Kidney glomerular epithelial cell (primary cell): ENCODE measurements at places on chromosomes 1 and 21.

- no peak for DNase-seq
These were observed 58.7 kb upstream of the WDR26 start for GRCh38 chr1:224493269-224493668.

DNA sequence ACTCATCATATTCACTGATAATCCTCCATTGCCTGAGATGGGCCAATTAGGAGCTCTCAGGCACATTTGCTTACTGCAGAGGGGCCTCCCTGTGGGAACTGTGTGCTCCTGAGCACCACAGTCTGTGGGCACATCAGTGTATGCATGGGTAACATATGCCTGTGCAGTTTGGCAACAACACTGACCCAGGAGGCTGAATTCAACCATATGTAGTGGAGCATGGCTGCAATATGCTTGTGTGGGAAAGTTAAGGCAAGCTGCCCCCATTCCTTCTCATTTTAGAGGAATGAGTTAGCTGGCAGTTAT, 11.8 kb upstream of the FMOD start:
- DNase-seq: no peak

GRCh38 chr21:44991538-44992483, 52.0 kb downstream of the SLX9 start:
- DNase-seq: no peak

DNA sequence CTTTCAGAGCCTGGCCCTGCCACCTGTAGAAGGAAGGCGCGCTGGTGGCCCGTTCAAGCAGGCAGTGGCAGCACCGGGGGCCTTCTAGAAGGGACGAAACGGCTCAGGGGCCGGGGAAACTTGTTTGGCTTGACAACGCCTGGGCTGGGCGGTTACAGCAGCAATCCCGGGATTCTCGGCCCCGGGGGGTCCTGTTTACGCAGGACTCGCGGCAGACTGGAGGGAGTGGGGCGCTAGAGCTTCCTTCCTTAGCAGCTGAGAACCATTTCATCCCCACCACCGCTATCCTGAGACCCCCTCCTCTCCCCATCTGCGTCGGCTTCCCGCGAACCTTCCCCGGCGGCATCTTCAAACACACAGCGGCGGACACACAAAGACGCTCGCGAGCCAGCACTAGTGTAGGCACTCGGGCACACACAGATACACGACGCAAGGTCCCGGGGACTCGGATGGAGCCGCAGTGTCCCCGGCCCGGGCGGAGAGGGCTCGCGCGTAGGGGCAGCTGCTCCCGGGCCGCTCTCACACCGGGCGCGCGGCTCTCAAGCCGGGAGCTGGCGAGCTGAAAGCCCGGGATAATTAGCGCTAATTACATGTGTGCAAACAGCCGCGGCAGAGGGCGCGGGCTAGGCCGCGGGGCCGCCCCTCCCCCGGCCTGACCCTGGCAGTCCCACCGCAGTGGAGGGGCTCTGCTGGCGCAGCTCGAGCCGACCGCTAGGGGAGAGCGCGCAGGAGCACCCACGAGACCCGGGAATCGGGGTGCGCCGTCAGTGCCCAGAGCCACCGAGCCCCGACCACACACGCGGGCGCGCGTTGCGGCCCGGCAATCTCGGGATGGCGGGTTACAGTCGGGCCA, 271.4 kb downstream of the FOXD2 start:
- peak; percentile 3 for DNase-seq

DNA sequence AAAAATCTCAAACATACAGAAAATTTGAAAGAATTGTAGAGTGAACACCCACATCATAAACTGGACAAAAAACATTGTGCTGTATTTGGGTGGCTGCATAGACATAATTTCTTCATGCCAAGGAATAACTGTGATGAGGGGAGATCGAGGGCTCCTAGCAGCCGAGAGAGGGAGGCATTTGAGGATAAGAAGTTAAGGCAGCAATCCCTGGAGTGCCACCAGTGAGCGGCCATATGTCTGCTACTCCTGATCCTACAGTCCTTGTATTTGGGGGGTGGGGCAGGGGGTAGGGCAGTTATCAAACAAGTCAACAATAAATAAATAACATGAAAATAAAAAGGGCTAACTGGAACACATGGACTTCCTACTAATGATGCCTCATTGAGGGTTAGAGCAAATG, 54.5 kb downstream of the ATP5PO start:
- DNase-seq: no peak

DNA sequence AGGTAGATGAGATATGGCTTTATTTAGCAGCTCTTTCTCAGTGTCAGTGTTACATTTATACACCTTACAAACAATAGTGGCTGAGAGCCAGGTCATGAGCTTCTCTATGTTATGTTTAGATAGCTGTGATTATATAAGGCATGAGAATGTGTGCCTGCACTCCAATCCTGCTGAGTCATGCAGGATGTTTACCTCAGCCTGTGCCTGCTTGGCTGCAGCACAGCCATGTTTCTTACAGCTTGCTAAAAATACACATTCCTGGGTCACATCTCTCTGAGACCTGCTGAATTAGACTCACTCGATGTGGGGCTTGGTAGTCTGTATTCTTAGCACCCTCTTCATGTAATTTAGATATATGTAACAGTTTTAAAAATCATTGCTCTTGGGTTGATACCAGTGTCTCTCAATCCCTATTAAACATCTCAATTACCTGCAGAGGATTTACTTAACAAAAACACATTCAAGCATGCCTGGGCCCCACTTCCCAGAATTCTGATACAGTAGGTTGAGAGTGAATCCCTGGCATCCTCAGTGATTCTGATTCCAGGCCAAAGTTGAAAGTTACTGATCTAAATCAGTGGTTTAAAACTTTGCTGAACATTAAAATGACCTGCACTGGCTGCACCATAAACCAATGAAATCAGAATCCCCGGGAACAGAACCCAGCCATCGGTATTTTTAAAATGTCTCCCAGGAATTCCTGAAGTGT, 107.5 kb downstream of the GDAP2 start:
- DNase-seq: peak; percentile 82

GRCh38 chr1:223755992-223756775, 43.8 kb downstream of the CAPN2 start:
- DNase-seq: no peak

DNA sequence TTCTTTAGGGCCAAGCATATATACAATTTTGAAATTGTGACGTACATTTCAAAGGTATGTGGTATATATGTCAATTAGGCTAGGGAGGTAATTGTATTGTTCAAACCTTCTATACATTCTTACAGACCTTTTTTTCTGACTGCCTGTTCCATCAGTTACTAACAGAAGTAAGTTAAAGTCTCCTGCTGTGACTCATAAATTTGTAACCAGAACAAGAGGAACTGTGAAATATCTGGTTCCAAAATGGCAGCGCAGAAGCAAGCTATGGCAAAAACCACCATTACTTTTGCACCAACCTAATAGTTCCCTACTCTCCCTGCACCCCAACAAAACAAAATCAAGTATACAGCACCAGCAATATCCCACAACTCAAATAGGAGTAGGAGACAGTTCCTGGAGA, 93.6 kb downstream of the ENAH start:
- DNase-seq: no peak

- no peak for DNase-seq
These were observed 40.6 kb downstream of the ERI3 start for GRCh38 chr1:44314452-44314851.

GRCh38 chr1:3222042-3222692, 153.2 kb downstream of the PRDM16 start:
- DNase-seq: no peak

DNA sequence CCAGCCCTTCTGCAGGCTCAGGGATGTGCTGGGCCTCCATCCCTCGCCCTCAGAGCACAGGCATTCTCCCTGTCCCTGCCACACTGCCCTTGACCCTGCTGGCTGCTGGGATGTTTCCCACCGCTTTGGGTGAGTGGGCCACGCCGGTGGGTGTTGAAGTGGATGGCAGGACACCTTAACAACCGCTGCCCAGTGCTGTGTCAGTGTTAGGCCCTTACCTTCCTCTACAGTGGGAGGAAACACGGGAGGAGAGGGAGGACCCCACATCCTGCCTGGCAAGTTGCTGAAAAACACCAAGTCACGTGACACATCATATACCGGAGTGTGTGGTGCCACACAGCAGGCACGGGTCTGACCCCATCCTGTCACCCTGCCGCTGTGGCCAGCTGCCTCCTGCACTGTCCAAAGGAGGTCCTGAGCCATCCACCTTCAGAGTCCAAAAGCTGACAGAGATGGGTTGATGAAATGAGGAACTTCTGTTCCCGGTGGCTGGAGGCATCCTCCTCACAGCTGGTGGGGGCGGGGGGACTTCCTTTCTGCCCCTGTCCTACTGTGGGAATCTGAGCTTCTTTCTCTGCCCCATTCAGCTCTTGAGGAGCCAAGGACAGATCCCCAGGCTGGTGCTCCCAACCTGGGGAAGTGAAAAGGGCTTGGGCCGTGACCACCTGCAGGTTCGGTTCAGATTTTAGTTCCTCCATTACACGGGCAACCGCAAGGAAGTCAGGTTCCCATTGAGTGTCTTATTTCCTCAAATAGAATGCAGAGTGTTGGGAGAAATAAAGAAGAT, 3.2 kb upstream of the THEMIS2 start:
- DNase-seq: no peak

DNA sequence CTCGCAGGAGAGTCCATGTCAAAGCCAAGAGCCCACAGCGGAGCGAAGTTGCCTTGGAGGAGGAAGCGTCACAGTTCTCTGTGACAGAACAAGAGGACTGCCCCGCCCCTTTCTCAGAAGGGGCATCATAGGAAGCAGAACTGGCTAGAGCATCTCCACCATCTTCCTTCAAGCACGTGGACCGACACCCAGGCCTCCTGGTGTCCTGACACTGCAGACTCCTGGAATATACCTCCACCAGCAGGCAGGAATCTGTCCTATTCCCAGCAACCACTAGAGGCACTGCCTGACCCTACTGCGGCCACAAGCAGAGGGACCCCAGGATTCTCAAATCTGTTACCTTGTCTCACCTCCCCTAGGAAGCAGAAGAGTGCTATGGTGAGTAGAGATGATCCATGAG, 37.8 kb downstream of the GPA33 start:
- no peak for DNase-seq

DNA sequence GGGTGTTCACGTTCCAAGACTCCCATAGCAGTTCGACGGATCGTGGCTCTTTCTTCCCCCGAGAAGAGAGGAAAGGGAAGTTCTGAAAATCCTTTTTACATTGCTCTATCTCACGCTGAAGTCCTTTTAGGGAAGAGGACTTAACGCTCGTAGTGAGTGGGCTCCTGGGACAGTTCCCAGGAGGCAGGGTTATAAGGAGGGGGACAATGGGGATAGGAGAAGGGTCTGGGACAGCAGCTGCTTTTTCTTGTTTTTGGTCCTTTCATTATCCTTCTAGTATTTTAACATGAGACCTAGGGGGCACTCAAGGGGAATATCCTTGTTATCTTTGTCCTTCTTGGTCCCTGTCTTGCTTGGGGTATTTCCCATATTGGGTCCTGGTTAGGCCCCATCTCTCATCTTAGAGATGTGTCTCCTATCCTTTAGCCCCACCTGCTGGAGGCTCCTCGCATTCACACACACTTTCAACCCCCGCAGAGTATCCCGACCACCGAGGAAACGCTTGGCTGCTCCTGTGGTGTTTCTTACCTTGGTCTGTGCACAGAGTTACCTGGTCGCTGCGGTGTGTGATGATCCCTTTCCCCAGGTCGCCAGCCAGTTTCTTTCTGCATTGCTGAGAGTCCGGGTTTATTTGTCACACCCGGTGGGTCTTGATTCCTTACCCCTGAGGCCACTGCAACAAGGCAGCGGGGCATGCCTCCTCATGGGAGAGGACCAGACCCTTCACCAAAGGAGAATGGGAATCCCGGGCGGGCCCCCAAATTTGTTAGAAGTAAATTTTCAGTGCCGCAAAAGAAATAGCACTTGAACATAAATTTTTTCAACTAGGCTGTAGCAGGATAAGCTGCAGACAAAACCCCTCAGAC, 29.7 kb downstream of the SCCPDH start:
- peak; percentile 11 for DNase-seq

DNA sequence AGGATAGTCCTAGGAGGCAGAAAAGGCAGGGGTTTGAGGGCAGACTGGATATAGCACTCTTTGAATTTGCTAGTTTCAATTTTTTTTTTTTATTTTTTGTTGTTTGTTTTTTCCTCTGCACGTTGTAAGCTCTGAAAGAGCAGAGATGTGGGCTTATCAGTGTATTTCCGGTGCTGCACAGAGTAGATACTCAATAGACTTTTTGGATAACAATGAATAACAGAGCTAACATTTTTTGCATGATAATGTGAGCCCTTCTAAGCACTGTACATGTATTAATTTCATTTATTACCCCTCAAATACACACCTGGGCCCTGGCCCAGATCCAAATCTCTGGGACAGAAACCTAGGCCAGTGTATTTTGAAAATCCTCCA, 17.1 kb upstream of the PARP1 start:
- DNase-seq: no peak

DNA sequence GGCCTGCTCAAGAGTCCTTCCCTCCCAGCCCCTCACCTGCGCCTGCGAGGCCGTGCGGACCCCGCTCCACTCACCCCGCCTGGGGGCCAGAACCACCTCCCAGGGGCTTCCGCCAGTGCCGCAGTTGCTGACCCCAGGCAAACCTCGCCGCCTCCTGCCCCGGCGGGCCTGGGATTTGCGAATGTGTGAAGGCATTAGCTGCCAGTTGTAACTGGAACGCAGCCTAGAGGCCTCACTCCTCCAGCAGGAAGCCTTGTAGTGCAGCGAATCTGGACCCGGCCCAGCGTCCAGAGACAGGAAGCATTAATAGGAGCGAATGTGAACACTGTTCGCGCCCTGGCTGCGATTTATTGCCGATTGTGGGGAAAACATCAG, 140.9 kb upstream of the ARHGEF16 start:
- DNase-seq: peak; percentile 21

GRCh38 chr1:172324086-172324485, 96.4 kb upstream of the C1orf105 start:
- DNase-seq: no peak

DNA sequence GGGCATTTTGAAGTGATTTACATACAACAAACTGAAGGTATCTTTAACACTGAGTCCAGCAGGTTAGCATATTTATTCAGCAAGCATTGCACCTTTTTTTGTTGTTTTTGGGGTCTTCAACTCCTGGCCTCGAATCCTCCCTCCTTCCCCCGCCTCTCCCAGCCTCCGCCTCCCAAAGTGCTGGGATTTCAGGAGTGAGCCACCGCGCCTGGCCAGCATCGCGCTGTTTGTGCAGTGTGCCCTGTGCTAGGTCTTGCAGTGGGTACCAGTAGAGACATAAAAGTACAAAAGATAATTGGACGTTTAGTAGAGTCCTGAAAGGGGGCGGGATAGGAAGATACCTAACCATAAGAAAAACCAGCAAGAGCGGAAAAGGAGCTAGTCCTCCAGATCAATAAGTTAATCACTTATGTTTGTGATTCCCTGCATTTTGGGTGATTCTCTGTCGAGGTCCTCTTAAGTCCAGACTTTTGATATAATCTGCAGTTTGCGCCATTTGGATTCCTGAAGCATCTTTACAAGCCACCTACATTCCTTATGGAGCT, 111.8 kb downstream of the OSBPL9 start:
- no peak for DNase-seq

GRCh38 chr1:204384636-204385352, 25.1 kb upstream of the PLEKHA6 start:
- DNase-seq: peak; percentile 31
